ENCODE measurements at places on chromosomes 13 and 19.

DNA sequence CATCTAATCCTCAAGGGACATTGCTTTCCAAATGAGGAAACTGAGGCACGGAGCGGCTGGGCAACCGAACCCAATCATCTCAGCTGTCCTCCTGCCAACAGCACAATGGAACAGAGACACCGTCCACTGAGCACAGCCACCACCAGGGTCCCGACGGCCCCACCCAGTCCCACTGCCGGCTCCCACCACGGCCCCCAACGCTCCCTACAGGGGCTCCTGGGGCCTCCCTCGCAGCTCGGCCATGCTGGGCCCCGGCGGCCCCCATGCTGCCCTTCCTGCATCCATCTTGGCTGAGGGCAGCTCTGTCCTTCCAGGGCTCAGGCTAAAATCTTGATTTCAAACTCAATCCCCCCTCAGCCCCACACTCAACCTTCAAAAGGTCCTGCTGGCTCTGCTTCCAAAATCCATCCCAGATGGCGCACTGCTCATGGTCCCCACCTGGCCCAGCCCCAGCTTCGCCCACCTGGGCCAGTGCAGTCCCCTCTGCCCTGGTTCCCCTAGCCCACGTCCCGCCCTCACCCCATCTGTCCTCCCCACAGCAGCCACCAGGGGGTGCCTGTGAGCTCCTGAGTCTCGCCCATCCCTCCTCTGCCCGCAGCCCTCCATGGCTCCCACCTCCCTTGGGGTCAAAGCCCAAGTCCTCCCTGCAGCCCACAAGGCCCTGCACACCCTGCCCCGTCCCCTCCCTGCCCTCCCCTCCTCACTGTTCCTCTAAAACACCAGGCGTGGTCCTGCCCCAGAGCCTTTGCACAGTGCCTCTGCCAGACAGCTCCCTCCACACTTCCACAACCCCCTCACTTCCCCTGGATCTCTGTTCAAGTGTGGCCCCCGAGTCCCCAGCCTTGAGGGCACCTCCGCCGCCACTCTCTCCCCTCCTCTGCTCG, 7.9 kb downstream of the PIP5K1C start:
- DNase-seq = peak; percentile 31

- DNase-seq = no peak
These were observed 4.4 kb downstream of the GAS6 start for GRCh38 chr13:113859311-113860050.

DNA sequence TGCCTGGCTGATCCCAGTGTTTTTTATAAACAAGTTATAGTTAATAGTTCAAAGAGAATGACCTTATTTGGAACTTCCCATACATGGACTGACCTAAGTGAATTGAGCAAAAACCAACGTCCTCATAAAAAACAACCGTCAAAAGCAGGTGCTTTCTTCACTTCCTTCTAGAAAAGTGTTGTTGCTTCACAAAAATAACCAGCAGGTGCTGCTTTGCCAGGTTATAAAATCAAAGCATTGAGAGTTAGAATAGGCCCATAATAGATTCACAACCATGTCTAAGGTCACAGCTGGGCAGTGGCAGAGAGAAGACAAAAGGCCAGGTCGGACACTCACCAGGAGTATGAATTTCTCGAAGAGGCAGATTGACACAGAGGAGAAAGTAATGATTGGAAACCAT, 9.5 kb downstream of the RUBCNL start:
- no peak for DNase-seq

- no peak for DNase-seq
These were observed 22.0 kb downstream of the HDGFL2 start for GRCh38 chr19:4493929-4494690.

GRCh38 chr13:23450340-23451046, 17.0 kb upstream of the SACS start:
- DNase-seq = no peak

Measured in stimulated activated CD8-positive, alpha-beta memory T cell treated with anti-CD3 and anti-CD28 coated beads, Interleukin-4, amount 100 ng/mL, for 1 hour (primary cell).